Activated CD4-positive, CD25-positive, alpha-beta regulatory T cell (primary cell): ENCODE measurements at places on chromosomes 2 and 18.

GRCh38 chr2:78913257-78913656 lies 112.2 kb upstream of the REG3G start:
- no peak for DNase-seq

GRCh38 chr18:44502790-44503189 lies 177.9 kb upstream of the SETBP1 start:
- DNase-seq: no peak

GRCh38 chr2:144099340-144099739 lies 420.6 kb downstream of the ZEB2 start:
- no peak for DNase-seq

DNA sequence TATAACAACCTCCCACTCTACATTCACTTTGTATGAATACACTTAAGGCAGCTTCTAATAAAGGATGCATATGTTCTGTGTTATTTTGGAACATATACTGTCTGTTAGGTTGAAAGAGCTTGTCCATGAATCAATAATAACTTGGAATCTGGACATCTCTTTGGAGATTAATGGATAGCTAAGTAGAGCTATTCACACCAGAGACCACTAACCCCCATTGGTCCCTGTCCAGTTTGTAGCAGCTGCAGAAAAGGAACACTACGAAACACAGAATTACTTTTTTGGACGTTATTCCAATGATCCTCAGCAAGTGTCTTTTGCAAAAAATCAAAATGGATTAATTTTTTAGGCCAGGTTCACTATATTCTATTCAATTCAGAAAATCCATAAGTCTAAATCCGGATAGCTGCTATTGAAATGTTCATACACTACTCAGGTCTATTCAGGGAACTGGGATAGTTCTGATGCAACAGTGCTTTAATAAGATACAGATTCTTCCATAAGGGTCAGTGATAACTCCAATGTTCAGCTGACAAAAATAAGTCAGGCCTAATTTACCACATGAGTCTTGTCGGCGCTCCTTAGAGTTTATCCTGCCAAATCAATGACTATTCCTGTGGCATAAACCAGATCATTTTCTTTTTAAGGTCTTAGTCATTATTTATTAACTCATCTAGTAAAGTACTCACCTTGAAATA lies 44.2 kb downstream of the NRXN1 start:
- no peak for DNase-seq

DNA sequence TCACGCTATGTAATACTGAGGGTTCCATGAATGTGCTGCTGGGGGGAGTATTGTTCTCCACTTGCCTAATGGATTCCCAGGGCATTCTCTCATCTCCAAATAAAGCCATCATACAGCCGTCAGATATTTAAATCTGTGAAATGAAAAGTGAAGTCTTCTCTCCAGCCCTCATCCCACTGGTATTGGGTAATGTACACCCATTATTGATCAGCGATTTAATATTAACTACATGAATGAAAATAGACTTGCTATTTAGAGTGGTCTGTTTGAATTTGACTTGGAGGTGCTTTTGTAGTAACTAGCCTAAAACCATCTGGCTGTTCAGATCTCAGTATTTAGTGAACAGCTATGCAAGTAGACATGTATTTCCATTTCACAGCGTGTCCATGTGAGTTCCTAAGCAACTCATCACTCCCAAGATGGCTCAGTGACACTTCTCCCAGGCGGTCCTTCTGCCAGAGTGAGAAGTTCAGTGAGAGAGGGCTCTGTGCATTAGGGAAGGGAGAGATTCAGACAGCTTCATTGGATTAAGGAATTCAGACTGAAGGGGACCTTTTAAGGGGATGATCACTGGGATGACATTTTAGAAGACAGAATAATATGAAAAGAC lies 140.7 kb downstream of the WDSUB1 start:
- DNase-seq: no peak

DNA sequence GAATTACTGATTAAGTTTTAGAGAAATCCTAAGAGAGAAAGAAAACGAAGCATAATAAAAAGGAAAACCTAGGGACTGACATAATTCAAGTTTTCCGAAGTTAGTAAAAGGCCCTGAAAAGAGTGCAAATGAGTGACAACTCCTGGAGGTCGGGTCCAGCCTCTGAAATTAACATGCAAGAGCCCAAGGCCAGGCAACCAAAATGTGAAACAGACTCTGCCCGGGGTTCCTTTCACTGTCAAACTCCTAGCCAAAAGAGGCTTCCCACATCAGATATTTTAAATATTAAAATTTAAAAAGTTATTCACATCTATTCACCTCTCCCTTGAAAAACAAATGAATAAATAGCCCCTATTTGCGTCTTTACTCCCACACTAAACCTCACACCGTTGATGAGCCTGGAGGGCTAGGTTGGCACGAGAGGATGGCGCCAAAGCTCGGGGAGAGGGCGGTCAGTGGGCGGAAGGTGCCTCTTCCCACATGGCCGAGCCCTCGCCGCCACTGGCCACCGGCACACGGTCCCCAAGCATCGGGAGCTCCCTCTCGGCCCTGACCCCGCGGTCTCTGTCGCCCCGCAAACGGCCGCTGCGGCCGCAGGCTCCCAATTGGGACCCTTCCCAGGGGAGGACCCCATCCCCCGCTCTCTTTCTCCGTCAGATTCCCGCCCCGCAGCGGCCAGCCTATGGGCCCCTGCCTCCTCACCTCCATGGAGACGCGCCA lies 630 bp downstream of the PPM1G start:
- no peak for DNase-seq

- DNase-seq: no peak
Measured at GRCh38 chr2:131156452-131157149, 51.5 kb downstream of the PLEKHB2 start.

- DNase-seq: no peak
Measured at GRCh38 chr2:42337356-42337820, 23.6 kb downstream of the COX7A2L start.

GRCh38 chr2:220033546-220033945 lies 406.1 kb downstream of the SLC4A3 start:
- no peak for DNase-seq

- DNase-seq: no peak
Measured at GRCh38 chr2:226325526-226325925, 474.1 kb downstream of the IRS1 start.

DNA sequence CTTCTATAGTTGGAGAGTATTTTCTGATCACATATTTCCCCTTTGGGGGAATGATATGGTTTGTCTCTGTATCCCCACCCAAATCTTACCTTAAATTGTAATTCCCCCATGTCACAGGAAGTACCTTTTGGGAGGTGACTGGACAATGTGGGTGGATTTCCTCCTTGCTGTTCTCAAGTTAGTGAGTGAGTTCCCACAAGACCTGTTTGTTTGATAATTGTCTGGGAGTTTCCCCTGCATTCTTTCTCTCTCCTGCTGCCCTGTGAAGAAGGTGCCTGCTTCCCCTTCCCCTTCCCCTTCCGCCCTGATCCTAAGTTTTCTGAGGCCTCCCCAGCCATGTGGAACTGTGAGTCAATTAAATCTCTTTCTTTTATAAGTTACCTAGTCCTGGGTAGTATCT lies 222.7 kb upstream of the SLC39A10 start:
- DNase-seq: no peak

DNA sequence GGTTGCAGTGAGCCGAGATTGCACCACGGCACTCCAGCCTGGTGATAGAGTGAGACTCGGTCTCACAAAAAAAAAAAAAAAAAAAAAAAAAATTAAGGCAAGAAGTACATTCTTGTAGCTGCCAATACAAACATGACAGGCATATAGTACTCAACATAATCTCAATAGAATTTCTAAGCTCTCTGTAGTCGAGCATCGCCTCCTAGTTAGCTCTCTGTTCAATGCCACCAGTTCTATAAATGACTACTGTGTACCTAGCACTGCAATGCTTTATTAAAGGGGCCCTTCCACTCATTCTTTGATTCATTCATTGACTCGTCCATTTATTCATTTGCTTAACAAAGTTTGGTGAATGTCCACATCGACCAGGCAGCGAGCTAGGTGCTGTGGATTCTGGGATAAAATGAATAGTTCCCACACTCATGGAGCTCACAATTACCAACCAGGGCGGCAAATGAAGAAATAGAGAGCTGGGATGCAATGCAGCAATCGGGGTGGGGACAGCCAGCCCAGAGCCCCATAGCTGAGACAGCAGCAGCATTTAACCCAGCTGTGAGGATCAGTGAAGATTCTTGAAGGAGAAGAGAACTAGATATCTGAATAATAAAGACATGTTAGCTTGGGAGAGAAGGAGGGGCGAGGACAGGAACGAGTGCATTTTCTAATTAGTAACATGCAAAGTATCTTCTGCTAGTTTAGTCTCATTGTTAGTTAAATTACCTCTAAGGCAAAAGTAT lies 349.8 kb downstream of the LPIN1 start:
- DNase-seq: no peak

DNA sequence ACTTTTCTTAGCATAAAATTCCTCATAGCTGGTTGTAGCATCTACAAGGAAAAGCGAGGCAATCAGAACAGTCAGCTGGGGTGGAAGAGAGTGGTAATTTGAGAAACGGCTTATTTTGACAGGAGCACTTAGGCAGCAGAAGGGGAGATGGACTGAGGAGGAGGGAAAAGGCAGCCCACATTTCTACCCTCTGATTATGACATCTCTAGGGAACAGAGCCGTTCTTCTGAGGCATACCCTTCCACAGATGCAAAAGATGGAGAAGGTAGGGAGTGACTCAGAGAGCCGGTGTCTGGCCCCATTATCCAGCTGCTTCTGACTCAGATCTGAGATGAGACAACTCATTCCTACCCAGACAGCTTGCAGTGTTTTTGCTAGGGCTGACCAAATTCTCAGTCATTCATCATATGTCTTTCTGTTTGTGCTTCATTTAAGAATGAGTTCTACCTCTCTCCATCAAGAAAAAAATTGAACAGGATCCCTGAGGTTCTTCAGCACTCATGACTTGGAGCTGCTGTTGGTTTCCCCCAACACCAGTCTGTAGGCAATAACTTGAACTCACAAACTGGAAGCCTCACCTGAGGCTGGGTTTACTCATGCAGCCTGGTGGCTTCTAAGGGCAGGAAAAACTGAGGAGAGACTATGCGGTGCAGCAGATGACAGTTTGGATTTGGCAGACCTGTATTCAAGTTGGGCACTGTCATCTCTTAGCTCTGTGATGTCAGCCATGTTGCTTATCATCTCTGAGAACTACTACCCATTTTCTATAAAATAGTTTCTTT lies 15.9 kb upstream of the SEC11C start:
- DNase-seq: no peak

- DNase-seq: no peak
Measured at GRCh38 chr2:190178066-190178722, 115.7 kb upstream of the MSTN start.

DNA sequence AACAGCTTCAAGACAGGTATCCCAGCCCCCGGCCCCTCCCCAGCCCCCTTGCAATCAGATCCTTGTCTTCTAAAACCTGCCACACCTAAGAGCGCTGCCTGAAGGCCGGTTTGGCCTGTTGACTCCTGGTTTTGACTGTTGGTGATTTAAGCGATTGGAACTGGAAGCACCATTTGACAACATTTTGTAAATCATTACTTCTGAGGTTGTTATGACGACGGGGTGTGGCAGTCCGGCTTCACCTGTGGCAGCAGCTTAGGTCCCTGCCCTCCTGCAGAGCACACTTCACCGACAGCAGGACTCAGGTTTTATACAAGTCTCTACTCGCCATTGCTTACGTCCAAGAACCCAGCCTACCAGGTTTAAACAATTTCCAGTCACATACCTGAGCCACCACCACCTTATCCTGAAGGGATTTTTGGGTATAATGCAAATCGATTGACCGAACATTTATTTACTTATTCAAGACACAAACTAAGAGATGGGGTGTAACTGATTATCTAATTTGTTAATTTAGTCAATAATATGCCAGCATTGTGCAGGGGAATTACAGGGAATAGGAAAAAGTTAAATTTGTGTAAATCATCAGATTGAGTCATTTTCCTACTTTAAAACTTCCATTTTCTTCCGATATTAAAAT lies 707 bp upstream of the DGUOK start:
- DNase-seq: no peak

GRCh38 chr2:111072220-111072871 lies 48.4 kb upstream of the BCL2L11 start:
- DNase-seq: no peak

DNA sequence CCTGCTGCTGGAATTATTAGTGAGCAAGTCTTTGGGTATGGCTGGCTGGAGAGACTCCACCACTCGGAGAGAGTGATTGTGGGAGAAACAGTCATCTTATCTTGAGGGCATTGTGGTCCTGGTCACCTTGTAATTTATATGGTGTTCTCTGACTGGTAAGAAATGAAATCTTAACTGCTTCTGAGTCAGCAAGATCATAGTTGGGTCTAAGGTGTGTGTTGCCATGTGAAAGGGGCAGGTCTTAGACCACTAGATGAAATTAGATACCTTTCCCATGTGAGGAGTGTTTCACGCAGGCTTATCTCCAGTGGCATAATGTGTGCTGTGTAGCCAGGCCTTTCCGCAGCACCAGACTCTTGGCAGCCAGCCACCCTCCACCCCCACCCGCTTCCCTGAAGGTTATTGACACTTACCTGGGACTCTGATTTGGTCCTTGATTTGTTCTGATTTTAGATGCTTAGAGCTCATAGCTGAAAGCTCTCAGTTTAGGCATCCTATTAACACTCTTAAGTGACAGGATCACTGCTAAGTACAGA lies 7.7 kb downstream of the MAPRE3 start:
- DNase-seq: no peak

GRCh38 chr2:134583462-134583861 lies 135.3 kb downstream of the TMEM163 start:
- DNase-seq: no peak

GRCh38 chr2:54862742-54863141 lies 139.3 kb downstream of the EML6 start:
- no peak for DNase-seq

- no peak for DNase-seq
Measured at GRCh38 chr18:61998335-61998734, 105.5 kb upstream of the RNF152 start.

GRCh38 chr2:10255189-10256030 lies 47.3 kb upstream of the HPCAL1 start:
- DNase-seq: no peak

GRCh38 chr18:77668219-77668618 lies 418.6 kb downstream of the GALR1 start:
- no peak for DNase-seq

DNA sequence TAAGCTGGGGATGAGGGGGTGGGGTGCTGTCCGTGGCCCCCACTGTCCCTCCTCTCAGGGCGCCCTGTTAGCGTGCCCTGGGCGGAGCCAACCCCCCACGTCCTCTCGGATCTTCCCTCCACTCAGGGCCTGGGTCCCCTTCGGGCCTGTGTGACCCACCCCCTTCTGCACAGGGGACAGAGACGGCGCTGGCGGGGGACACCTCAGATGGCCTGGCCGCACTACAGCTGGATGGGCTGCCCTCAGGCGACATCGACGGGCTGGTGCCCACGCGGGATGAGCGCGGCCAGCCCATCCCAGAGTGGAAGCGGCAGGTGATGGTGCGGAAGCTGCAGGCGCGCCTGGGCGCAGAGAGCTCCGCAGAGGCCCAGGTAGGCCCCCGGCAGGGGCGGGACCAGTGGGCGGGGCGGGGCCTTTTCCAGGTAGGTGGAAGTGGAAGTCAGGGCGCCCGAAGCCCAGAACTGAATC lies 9.9 kb upstream of the KLHL30 start:
- DNase-seq: no peak

- no peak for DNase-seq
Measured at GRCh38 chr2:120984452-120985173, 248.9 kb downstream of the GLI2 start.
